ENCODE measurements at places on chromosomes 13 and 19.

GRCh38 chr13:41835871-41836270 lies 125.0 kb downstream of the VWA8 start:
- no peak for DNase-seq

DNA sequence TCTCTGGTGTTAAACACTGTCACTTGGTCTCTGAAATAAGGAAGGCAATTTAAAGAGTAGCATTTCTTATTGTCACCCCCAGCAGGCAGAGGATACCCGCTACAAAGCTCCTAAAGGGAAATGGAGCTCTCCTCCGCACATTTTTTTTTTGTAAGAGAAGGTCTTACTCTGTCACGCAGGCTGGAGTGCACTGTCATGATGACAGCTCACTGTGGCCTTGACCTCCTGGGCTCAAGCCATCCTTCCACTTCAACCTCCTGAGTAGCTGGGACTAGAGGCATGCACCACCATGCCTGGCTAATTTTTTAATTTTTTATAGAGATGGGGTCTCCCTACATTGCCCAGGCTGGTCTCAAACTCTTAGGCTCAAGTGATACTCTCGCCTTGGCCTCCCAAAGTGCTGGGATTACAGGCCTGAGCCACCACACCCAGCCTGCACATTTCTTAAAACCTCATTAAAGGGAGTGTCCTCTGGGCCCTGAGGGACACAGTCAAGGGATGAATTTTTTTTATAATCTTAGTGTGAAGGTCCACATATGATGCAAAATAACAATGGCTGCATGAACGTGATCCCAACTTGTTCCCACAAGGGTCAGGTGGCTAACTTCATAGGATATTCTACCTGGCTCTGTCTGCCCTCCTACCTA lies 32.1 kb downstream of the SLC25A30 start:
- DNase-seq = no peak

GRCh38 chr19:6674868-6675305 lies 4.9 kb upstream of the TNFSF14 start:
- peak; percentile 98 for DNase-seq

DNA sequence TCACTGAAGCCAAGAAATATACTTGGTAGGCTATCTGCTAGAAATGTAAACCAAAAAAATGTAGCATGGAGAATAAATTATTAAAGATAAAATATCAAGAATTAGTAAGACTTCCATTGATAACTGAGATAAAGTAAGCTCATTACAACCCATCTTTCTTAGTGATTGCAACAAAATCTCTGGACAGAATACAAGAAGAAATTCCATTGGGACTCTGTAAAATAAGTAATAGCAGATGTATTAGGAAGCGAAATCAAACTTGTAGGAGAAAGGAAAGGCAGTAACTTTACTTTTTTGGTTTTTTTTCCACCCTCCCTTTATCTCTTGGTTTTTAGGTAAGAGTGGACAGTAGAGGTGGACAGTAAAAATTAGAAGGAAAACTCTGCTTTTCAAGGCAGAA lies 605.7 kb downstream of the DACH1 start:
- no peak for DNase-seq

DNA sequence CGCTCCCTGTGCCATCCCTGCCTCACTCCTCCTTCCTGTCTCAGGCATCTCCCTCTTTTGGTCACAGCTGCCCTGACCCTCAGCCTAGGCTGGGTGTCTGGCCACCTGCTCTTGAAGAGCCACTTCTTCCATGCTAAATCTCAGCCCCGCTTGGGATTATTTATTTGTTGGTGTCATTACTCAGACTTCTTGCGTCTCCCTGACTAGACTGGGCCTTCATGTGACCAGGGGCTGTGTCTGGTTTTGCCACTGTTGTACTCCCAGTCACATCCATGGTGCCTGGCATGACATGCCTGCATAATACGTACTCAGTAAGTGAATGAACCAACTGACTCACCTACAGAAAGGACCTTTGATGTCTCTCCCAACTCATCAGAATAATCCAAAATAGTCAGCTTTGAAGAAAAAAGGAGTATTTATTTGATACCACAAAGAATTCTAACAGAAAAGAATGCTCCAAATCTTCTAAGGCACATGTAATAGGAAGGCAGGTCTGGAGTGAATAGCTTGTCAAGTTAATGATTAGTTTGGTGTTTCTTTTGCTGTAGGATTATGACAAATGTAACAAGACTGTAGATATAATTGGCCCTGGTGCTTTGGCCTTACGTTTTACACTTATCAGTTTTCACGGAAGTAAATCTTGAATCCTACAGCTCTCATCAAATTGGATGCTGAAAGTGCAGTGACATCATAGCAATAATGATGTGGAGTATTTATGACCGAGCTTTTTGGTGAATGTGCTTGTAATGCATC lies 84.0 kb downstream of the ALOX5AP start:
- no peak for DNase-seq

- no peak for DNase-seq
Observed at GRCh38 chr13:106657104-106657503, 89.2 kb upstream of the ARGLU1 start.

DNA sequence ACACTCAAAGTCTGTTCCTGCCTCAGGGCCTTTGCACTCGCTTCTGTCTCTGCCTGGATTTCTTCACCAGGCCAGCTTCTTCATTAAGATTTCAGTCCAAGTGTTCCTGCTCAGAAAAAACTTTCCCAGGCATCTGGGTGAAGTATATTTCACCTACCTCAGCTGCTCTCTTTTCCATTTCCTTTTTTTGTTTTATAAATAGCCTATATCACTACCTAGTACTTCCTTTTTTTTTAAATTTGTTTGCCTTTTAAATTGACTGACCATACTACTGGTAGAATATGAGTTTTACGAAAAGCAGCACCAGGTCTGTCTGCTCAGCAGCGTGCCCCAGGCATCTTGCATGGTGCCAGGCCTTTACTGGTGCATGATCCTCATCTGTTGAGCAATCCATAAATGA lies 1064.4 kb downstream of the UQCRFS1 start:
- DNase-seq = no peak

DNA sequence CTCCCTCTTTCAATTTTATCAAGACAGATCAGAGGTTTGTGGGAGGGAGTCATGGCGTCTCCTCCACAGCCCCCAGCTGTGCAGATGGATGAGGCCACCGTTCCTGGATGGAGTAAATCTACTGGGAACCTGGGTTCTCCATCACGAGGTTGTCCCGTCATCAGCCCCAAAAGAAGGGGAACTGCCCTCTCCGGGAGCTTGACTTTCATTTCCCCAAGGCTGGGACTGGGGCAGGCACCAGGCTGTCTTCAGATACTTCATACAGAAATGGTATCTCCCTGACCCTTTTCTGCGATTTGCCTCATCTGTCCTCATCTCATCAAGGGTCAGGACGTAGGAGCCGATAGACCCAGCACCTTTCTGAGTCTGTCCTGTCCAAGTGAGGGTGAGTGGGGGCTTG lies 9.8 kb downstream of the LILRB2 start:
- DNase-seq = no peak

DNA sequence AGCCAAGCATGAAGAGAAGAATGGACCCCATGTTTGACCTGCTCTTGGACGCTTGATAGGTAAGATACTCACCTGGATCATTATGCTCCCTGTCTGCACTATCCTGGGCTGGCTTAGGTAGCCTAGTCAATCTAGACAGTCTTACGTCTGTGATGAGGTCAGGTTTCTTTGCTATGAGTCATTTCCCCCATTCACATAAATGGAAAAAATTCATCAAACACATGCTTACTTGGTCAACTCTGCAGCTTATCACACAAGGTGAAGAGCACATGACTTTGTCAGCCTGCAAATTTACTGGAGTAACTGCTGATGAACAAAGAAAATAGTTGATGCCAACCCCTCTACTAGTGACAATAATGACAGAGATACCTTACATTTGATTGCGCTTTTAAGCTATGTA lies 170.0 kb downstream of the NUFIP1 start:
- peak; percentile 14 for DNase-seq

- peak; percentile 62 for DNase-seq
Observed at GRCh38 chr19:8445488-8446001, 770 bp downstream of the HNRNPM start.

- no peak for DNase-seq
Observed at GRCh38 chr19:17026706-17027534, at the start of gene CPAMD8. CPAMD8 (minus strand) TSS chr19:17026810; CDS start chr19:17026642, 168 bp downstream.

- peak; percentile 69 for DNase-seq
Observed at GRCh38 chr19:1747285-1748114, 5.8 kb upstream of the ONECUT3 start.

- DNase-seq = no peak
Observed at GRCh38 chr13:48181482-48182145, 51.4 kb upstream of the ITM2B start.

DNA sequence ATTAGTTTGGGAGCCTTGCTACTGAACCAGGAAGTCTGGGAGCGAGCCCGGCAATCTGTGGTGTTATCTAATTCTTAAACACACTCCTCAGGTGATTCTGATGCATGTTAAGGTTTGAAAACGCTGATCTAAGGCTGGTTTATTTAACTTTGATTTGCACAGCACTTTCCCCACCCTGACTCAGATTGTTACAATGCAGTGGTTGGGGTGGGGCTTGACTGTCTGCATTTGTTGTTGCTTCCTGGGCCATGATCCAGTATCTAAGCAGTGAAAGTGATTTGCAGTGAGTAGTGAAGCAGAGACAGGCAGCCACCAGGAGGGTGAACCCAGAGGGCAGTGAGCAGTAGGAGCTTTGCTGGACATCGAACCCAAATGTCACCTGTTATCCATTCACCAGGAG lies 81.6 kb upstream of the ARGLU1 start:
- DNase-seq = no peak

DNA sequence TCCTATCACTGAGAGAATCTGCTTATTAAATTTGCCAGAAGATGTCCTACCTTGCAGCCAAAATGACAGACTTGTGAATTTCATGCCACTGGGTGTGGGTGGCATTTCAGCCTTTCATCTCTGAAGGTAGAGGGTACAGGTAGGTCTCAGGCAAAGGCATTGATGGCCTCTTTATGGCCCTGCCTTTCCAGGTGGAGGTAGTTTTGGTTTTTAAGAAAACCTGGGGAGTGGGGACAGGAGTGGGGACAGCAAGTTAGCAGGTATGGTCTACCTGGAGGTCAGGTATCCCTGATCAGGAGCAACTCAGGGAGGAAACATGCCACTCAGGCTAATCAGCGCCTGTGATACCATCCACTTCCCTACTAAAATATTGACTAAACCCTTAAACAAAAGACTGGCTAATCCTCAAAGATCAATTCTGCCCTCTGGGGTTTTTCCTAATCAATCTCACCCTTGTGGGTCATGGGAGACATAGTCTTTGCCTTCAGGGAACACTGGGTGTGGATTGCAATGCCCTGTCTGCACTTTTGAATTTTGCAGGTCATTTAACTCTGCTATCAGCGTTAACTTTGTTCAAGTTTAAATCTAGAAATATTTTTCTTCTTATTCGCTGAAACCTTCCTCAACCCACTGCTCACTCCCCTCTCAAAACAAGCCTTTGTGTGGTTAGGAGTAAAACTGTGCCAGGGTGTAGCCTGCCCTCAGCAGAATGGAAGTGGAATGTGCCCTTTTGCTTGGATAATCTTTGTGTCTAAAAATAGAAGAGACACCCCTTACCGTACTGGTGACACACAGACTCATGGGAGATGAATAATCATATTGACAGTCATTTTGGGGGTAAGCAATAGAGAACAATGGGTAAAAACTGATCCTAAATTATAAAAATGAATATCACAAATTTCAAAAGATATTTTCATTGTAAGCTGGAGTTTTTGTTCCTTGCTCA lies 233.7 kb downstream of the COG6 start:
- DNase-seq = no peak

DNA sequence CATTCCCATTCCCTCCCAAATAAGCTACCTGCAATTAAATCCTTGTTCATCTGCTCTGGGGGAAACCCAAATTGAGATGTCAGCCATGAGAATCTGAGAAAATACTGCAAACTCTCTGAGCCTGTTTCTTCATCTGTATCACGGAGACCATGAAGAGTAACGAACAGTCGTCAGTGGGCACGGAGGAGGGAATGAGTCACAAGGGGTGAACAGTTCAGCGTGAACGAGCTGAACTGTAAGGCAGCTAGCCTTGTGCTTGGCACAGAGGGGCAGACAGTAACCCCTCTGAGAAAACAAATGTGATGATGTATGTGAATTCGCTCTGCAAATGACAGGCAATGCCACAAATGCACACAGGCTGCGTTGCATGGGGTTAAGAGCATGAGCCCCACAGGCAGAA lies 288.7 kb downstream of the FOXO1 start:
- DNase-seq = peak; percentile 65

- DNase-seq = no peak
Observed at GRCh38 chr13:53953183-53953582, 924.6 kb downstream of the OLFM4 start.

GRCh38 chr19:4088975-4089374 lies 22.3 kb upstream of the ZBTB7A start:
- DNase-seq = peak; percentile 43

- DNase-seq = no peak
Observed at GRCh38 chr19:4144666-4145249, 8.7 kb upstream of the CREB3L3 start.

DNA sequence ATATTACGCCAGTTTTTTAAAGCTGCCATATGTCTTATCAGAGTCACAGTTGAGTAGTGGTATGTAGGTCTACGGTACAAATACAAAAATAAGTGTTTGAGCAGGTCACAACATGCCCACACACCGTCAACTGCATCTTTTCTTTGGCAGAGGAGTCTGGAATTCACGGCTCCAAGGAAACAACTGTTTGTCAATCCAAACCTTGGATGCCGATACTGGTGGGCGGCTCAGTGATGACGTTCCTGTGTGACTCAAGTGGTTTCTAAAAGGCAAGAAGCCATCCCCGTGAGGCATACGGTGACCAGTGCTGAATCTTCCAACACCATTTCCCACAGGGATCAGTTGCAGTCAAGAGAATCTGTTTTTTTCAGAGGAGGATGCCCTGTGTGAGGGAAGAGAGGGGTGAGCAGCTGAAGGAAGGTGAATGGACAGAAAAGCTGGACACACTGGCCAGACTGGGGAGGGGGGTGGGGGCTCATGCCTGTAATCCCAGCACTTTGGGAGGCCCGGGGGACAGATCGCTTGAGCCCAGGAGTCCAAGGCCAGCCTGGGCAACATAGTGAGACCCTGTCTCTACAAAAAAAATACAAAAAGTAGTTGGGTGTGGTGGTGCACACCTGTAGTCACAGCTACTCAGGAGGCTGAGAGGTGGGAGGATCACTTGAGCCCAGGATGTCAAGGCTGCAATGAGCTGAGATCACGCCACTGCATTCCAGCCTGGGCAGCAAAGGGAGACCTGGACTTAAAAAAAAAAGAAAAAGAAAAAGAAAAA lies 22.8 kb upstream of the CEBPG start:
- no peak for DNase-seq

DNA sequence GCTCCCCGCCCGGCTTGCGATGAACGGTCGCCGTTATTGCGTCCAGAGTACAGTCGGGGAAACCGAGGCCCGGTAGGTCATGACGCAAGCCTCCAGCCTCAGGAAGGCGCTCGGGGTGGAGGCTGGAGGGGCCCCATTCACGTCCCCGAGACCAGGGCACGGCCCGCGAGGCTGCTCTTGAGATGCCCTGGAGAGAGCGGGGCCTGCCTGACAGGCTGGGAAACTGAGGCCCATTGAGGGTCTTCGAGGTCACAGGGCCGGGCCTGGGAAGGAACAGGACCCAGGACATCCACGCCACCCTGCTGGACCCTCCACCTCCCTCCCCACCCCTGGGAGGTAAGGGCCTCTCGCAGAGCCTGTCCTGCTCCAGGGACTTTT lies 367 bp downstream of the NDUFS7 start:
- DNase-seq = no peak

GRCh38 chr13:73985783-73986182 lies 148.4 kb downstream of the KLF12 start:
- DNase-seq = no peak

- no peak for DNase-seq
Observed at GRCh38 chr19:8244442-8244841, 35.3 kb downstream of the CERS4 start.

GRCh38 chr13:33782631-33783030 lies 35.3 kb upstream of the RFC3 start:
- no peak for DNase-seq

GRCh38 chr19:42594617-42595489 lies at the start of gene CEACAM8:
CEACAM8 (minus strand) TSS chr19:42594924; CDS start chr19:42594828, 96 bp downstream.
- DNase-seq = no peak
